CD14-positive monocyte (primary cell): ENCODE measurements at places on chromosomes 2 and 18.

GRCh38 chr2:183459466-183459865, 335.2 kb downstream of the NUP35 start:
- DNase-seq, result no peak

GRCh38 chr2:224711859-224712665, 4.1 kb downstream of the CCDC195 start:
- DNase-seq, result no peak

DNA sequence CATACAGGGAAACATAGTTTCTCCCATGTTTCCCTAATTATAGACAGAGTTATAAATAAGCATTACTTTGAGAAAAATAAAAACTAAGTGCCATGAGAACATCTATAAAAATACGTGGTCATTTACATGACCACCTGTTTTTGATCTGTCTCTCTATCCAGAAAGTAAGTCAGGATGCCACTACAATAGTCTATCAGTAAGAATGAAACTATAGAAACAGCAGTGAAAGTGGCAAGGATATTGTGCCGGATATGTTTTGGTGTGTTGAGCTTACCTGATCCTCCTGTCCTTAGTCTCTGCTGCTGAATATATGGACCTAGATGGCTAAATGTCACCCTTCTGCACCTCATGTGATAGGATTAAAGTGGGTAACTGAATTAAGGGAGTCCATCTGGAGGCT, 512.4 kb downstream of the LRP1B start:
- DNase-seq, result no peak

DNA sequence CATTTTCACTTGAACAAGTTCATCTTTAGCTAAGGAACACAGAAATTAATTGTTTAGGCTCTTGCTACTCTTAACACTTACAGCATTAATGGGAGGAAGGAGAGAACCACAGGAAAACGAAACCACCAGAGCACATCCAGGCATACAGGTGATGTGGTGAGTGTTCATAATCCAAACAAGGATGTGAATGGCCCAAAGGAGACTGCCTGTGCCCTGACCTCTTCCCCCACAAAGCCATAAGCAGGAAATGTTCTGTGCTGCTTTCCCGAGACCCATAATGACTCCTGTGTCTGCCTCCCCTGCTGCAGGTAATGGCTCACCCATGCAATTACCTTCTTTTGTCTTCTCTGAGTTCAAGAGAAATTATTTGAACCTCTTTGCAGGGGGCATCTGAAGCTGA, 295.9 kb upstream of the LINC00305 start:
- DNase-seq, result no peak

- no peak for DNase-seq
Observed at GRCh38 chr18:36152781-36153180, 23.1 kb downstream of the ELP2 start.

GRCh38 chr2:217307023-217307422, 447.2 kb upstream of the TNP1 start:
- DNase-seq, result no peak

DNA sequence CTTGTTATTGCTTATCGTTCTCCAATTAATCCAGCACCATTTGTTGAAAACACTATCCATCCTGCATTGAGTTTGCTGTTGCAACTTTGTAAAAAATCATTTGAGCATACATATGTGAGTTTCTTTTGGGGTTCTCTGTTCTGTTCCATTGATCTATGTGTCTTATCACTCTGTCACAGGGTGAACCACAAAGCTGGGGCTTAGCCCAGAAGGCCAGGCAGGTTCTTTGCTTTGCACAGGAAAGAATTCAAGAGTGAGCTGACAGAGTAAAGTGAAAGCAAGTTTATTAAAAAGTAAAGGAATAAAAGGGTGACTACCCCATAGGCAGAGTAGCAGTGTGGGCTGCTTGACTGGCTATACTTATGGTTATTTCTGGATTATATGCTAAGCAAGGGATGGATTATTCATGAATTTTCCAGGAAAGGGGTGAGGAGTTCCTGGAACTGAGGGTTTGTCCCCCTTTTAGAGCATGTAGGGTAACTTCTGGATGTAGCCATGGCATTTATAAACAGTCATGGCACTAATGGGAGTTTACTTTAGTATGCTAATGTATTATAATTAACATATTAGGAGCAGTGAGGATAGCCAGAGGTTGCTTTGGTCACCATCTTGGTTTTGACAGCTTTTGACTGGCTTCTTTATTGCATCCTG, 46.8 kb downstream of the RNF138 start:
- DNase-seq, result no peak

DNA sequence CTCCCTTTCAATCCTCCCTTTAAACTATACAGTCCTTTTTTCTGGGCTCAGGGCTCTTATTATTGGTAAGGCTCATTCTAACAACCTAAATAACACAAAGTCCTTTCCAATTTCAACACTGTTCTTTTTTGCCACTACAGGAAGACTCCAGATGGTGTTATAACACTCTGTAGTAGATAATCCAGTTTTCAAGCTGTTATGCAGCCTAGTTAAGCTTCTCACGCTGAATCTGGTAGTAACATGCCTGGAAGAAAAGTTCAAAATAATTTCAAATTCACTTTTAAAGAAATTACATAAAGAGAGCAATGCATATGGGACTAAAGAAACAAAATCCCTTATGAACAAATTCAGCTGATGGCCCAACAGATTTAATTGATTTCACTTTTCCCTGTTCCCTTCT, 3.2 kb upstream of the MPP4 start:
- DNase-seq, result no peak

DNA sequence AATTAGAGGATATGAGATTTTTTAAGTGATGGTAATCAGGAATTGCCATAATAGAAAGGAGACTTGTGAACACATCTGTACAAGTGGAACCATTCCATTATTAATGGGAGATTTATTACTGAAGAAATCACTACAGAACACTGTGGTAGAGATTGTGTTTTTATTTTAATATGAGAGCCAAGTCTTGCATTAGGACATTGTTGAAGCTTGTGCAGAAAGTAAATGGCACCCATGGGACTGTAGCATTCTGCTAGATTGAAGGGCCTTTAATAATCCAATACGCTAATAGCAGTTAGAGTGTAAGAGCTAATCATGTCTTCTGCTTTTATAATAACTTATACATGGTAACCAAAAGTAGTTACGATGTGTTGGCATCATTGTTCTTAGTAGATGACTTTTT, 83.6 kb downstream of the VRK2 start:
- no peak for DNase-seq
